Endodermal cell (in vitro differentiated cells): ENCODE measurements at places on chromosomes 16 and 17.

DNA sequence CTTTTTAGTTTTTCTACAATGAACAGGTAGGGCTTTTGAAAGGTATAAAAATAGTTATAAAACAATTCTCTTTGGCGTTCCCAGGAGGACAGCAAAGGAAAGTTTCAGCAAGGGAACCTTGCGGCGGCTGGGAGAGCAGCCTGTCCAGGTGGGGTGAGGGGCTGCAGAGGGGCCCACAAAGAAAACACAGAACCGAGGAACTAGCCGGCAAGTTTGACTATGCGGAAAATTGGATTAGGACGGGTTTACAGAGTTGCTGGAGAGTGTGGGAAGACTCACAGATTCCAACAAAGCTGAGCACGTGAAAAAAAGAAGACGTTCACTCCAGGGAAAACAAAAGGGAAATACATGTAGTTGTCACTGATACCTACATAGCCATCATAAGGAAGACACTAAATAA is 40.2 kb upstream of the METTL16 start:
- H3K27me3 ChIP-seq: no peaks in the 10 kb centered on the region
- H3K4me1 ChIP-seq: peaks cover 7% of the 10 kb centered on the region
- H3K27ac ChIP-seq: peak overlapping the region; percentile 75
- no peaks in the 10 kb centered on the region for H3K36me3 ChIP-seq
- peak; percentile 71 for DNase-seq

DNA sequence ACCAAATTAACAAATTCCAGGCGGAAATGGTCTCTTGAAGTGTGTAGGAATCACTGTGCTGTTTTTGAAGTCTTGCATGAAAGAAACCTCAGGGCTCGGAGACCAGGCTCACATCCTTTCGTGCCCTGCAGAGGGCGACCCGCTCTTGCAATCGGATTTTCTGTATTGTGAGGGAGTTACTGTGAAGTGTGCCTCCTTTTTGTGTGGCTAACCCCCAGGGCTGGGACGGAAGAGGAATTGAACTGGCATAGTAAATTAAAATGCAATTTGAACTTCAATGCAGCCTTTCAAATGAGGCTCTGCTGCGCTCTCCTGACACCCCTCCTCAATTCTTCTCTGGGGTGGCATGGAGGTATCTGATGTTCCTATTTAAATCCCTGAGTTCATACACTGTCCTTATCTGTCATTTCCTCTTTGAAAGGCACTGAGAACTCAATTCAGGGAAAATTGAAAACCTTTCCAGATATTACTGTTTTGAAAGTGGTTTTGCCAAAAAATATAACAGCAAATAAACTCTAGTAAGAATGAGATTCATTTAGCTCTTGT is 51.5 kb upstream of the MGAT5B start:
- H3K27me3 ChIP-seq: no peaks in the 10 kb centered on the region
- no peak overlapping the region for H3K4me3 ChIP-seq
- DNase-seq: peak; percentile 94
- H3K4me1 ChIP-seq: no peaks in the 10 kb centered on the region
- H3K36me3 ChIP-seq: no peaks in the 10 kb centered on the region
- H3K27ac ChIP-seq: no peak overlapping the region

- H3K4me3 ChIP-seq: no peak overlapping the region
- no peak for DNase-seq
- H3K36me3 ChIP-seq: peaks cover under 1% of the 10 kb centered on the region
- no peak overlapping the region for H3K27ac ChIP-seq
- no peaks in the 10 kb centered on the region for H3K27me3 ChIP-seq
- H3K4me1 ChIP-seq: no peaks in the 10 kb centered on the region
These were observed 77.5 kb downstream of the USP32 start for GRCh38 chr17:60314423-60314822.

- H3K27me3 ChIP-seq: no peaks in the 10 kb centered on the region
- H3K27ac ChIP-seq: no peak overlapping the region
- no peak for DNase-seq
- H3K36me3 ChIP-seq: peaks cover 7% of the 10 kb centered on the region
These were observed 13.5 kb downstream of the ANKRD11 start for GRCh38 chr16:89476811-89477261.

DNA sequence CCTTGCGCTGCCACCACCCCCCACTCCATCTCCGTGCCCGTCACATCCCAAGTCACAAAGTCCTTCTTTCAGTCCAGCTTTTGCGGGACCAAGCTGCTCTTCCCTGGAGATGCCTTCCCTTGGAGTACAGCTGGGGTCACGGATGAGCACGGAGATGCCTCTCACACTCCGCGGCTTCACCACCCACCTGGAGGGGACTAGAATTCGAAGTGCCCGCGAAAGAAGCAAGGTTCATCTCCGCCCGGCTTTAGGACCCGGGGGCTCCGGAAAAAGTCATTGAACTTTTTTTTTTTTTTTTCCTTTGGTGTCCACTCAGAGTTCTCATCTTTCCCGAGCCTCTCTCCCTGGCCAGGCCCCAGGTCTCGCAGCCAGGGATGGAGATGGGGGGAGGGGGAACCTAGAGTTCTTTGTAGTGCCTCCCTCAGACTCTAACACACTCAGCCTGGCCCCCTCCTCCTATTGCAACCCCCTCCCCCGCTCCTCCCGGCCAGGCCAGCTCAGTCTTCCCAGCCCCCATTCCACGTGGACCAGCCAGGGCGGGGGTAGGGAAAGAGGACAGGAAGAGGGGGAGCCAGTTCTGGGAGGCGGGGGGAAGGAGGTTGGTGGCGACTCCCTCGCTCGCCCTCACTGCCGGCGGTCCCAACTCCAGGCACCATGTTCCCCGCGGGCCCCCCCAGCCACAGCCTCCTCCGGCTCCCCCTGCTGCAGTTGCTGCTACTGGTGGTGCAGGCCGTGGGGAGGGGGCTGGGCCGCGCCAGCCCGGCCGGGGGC is at the start of gene FKBP10:
TSS of gene FKBP10 (plus strand) at position 624 of the 771 bp plus-strand sequence. CDS start at position 655, 31 bp downstream.
- DNase-seq: peak; percentile 96
- peaks cover 8% of the 10 kb centered on the region for H3K36me3 ChIP-seq
- no peaks in the 10 kb centered on the region for H3K4me1 ChIP-seq
- H3K4me3 ChIP-seq: peak within 1 kb of the TSS; percentile 87

DNA sequence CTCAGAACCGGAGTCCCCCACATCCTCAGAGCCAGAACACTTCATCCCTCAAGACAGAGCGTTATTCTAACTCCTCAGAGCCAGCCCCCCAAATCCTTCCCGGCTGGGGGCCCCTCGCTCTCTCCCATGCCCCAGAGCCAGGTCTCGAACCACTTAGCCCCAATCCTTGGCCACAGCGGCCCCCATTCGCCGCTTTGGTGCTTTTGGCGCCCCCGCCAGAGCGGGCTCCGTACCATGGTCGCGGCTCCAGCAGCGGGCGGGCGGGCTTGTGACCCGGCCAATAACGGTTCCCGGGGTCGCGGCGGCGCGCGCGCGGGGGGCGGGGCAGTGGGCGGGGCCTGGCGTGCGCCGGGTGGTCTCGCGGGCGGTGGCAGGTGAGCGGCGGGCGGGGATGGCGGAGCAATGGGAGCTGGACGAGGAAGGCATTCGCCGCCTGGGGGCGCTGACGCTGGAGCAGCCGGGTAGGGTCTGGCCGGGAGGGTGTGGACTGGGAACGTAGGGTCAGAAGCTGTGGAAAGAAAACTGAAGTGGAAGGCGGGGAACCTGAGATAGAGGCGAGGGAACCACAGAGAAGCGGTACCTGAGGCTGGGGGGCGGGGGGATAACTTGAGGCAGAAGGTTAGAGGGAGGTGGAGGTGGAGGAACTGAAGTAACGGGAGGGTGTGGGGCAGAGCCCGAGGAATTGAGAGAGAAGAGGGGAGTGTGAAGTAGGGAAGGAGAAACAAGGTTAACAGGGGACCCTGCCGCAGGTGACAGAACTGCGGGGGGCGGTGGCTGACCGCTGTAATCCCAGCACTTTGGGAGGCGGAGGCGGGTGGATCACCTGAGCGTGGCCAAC is at the start of the genes KCTD19 and LRRC36:
TSS of gene KCTD19 (minus strand) at position 270 of the 838 bp plus-strand sequence. CDS start at position 236, 34 bp downstream.
TSS of gene LRRC36 (plus strand) at position 344 of the 838 bp plus-strand sequence. CDS start at position 392, 48 bp downstream.
- no peaks in the 10 kb centered on the region for H3K36me3 ChIP-seq
- DNase-seq: peak; percentile 99
- peak within 1 kb of the TSS; percentile 87 for H3K4me3 ChIP-seq
- no peaks in the 10 kb centered on the region for H3K27me3 ChIP-seq
- no peaks in the 10 kb centered on the region for H3K4me1 ChIP-seq
- H3K27ac ChIP-seq: no peak within 1 kb of the TSS

GRCh38 chr16:77169650-77170236 is 21.2 kb upstream of the MON1B start:
- H3K27ac ChIP-seq: no peak overlapping the region
- peaks cover 4% of the 10 kb centered on the region for H3K27me3 ChIP-seq
- no peaks in the 10 kb centered on the region for H3K4me1 ChIP-seq
- no peak overlapping the region for H3K4me3 ChIP-seq
- DNase-seq: peak; percentile 88
- no peaks in the 10 kb centered on the region for H3K36me3 ChIP-seq
